Gastroesophageal sphincter (tissue), 4 donors: ENCODE measurements at places on chromosomes 3 and 15.
A peak's percentile ranks its signal among the peaks of the same experiment; 100 is the strongest.

- ATAC-seq: no peak
Observed at GRCh38 chr3:49500205-49500731, 30.2 kb downstream of the DAG1 start.

DNA sequence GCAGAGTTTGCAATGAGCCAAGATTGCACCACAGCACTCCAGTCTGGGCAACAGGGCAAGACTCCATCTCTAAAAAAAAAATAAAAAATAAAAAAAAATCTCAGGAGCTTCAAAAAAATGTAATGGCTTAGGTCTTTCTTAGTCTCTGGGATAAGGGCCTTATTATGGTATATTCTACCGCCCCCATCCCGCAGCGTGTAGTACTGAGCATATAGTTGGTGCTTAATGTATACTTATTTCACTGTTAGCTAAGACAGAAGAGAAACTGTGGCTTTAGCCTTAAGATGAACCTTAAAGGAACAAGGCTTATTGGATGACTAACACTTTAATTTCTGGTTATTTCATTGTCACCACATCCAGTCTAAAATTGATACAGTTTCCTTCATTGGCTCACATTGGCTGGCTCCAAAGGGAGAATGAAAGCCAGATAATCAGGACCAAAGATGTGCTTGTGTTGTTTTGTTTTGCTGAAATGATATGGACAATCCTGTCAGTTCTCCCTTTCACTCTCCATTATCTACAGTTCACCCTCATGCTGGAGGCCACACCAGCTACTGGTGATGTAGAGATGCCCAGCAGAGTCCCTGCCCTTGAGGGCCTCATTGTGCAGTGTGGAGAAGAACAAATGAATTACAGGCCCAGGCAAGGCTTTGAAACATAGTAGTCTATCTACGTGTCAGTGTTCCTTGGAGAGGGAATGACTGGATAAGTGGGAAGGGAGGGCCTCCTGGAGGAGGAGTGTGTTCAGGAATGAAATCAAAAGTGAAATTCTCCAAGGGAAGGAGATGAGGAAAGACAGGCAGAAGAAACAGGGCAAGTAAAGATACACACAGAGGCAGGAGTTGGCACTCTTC is 17.4 kb upstream of the RAF1 start:
- ATAC-seq: no peak

DNA sequence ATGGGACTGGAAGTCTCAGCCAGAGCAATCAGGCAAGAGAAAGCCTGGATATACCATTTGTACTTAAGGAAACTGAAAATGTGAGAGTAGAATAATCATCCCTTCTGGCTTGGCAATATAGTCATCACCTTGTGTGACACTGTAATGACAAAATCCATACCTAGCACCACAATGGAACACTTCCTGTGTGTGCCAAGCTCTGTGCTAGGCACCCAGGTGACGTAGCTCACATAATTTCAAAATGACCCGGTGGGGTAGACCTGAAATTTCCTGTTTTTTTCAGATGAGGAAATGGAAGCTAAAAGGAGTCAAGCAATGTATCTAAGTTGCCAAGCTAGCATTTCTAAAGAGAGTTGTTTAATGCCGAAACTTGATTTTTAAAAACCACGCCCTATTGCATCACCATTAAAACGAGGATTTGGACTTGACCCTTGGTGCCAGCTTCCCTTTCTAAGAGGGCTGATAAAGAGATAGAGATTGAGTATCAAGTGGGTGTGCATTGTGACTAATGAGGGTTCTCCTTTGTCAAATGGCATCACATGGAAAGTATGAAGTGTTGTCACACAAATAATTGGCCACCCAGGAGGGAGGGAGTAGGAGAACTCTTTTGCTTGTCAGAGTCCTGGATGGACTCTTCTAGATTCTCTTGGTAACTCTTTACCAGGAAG is 141.3 kb upstream of the PDZRN3 start:
- peak; percentile 66 for ATAC-seq

DNA sequence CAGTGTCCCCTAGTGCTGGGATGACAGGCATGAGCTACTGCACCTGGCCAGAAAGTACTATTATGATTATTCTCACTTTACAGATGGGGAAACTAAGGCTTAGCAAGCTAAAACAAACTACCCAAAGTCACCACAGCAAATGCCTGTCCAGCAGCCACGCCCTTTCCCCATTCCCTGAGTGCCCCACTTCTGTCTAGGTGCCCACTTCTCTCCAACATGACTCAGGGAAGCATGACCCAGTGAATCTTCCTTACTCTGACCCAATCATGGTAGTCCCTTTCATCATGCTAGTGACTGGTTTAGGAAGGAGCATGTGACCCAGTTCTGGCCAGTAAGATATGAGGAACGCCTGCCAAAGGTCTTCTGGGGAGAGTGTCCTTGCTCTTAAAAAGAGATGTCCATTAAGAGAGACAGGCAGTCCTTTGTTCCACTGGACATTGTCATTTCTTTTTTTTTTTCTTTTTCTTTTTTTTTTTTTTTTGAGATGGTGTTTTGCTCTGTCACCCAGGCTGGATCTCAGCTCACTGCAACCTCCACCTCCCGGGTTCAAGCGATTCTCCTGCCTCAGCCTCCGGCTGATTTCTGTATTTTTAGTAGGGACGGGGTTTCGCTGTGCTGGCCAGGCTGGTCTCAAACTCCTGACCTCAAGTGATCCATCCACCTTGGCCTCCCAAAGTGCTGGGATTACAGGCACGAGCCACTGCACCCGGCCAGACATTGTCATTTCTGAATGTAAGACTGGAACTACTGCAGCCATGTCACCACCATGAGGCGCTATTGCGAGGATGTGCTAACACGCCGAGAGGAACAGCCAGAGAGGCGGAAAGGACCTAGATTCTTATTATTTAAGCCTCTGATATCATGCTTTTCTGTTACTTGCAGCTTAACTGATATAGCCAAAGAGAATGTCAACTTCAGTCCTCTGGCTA is 19.8 kb downstream of the MEGF11 start:
- ATAC-seq: no peak

DNA sequence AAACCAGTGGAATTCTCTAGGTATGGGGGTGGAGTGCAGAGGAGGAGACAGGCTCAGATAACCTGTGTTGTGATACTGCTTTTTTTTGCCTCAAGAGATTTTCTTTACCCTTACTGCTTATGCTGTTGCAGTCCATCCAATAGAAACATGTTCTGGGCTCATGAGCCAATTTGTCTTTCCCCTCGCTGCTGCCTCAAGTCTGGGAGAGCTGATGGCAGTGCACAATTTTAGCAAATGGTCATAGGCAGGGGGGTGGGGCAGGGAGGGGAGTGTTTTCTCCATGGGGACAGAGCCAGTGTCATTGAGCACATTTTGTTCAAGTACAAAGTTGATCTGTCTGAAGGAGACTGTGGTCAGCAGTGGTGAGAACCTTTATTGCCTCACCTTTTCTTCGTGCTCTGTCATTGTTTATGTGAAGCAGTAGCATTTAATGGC is 134.9 kb downstream of the MBNL1 start:
- peak; percentile 82 for ATAC-seq

DNA sequence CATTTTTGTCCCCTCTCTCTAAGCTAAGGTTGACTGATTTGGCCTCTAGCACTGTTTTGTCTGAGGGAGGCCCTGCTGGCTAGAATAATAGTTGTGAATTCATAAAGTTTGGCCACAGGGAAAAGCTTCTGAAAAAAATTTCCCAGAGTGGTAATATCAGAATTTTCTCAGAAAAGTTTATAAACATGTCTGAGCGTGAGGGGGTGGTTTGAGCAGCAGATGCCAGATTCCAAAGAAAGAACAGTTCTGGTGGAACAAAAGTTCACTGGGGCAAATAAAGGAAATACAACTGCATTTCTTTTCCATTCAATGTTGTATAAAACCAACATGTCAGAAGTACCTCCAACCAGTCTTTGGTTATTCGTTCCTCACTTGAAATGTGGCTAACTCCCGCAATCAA is 61.2 kb downstream of the CLDN1 start:
- ATAC-seq: no peak

- no peak for ATAC-seq
Observed at GRCh38 chr3:49638445-49638844, 35.7 kb upstream of the APEH start.

GRCh38 chr3:122322095-122323075 is 2.7 kb upstream of the CSTA start:
- ATAC-seq: no peak

- ATAC-seq: peak; percentile 16
Observed at GRCh38 chr3:144369129-144369879, 397.7 kb downstream of the DIPK2A start.

DNA sequence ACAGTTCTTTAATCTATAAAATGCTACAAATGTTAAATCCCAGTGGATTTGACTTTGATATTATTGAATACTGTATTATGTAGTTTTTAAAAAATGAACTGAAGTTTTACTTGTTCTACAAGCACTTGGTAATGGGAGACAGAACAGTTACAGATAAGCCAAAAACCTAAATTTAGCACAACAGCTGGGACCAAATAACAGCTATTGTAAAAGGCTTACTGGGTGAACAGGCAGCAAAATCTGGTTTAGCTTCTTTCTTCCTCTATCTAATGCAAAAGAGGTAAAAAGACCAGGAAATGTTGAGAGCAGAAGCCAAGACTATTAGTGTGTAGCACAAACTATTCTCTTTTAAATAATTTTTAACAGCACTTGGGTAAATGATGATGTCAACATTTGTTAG is 1.6 kb upstream of the ATOSA start:
- no peak for ATAC-seq

- ATAC-seq: no peak
Observed at GRCh38 chr3:12447075-12447474, 37.2 kb upstream of the TSEN2 start.

- ATAC-seq: peak; percentile 62
Observed at GRCh38 chr15:32669896-32670611, 28.5 kb downstream of the SCG5 start.

DNA sequence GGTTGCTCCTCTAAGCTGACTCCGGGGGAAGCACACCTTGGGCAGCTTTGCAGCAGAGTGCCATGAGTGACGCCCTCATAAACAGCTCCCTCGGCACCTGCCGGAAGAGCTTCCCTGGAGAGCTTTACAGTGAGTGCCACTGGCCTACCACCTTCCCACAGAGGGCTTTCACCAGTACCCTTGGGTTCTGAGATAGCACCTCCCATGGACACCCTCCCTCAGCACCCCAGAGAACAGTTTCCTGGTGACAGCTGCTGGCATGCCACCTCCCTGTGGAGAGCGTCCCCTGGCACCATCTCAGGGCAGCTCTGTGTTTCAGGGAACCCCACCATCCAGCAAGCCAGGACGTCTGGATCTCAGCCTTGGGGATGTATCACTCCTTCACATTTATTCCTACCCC is 49.1 kb downstream of the RUBCN start:
- no peak for ATAC-seq

- no peak for ATAC-seq
Observed at GRCh38 chr15:89783861-89784685, 7.9 kb downstream of the MESP2 start.
